ENCODE measurements at places on chromosomes 3 and 15. TPM values are rescaled to one million over a fixed set of nuclear protein-coding genes. Genes with fewer than 3 reads are reported as not detected.

Gene CYP1A2
- not detected for total RNA-seq

Gene IGSF11
- 1.8 TPM for total RNA-seq

Gene CLEC3B
- total RNA-seq, result not detected

Gene SPSB4
- 25.9 TPM for total RNA-seq

Gene FETUB
- not detected for total RNA-seq

GRCh38 chr3:114178770-114179368 is at the start of gene DRD3:
Gene DRD3, minus strand, starts transcription at chr3:114179052. Its CDS starts 7,060 bp downstream, at chr3:114171992.
- H3K4me1 ChIP-seq, result peaks cover 46% of the 10 kb centered on the region
- no peaks in the 10 kb centered on the region for H3K36me3 ChIP-seq
- no peak within 1 kb of the TSS for H3K27ac ChIP-seq
- DNase-seq, result peak; percentile 92

DNA sequence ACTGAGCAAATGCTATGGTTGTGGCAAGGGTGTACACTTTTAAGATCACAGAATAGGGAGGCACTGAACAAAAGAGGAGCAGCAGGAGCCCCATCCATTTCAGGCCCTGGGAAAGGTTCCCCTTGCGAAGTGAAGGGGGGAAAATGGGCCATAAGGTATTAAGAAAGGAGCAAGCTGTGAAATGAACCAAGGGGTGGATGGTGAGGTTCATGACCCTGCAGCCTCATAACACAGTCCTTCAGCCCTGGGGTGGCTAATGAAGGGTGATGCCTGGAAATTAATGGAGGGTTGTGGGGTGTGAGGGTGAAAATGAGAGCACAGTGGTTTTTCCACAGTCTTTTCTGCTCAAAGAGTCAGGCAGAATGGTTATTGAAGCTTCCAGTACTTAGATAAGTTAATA is 150.1 kb downstream of the PDZRN3 start:
- no peak for DNase-seq
- no peak overlapping the region for H3K27ac ChIP-seq
- H3K4me1 ChIP-seq, result peaks cover 3% of the 10 kb centered on the region
- H3K27me3 ChIP-seq, result no peaks in the 10 kb centered on the region

GRCh38 chr3:105970283-105970682 is 101.5 kb upstream of the CBLB start:
- no peak for DNase-seq
- no peaks in the 10 kb centered on the region for H3K27me3 ChIP-seq
- no peaks in the 10 kb centered on the region for H3K4me1 ChIP-seq

DNA sequence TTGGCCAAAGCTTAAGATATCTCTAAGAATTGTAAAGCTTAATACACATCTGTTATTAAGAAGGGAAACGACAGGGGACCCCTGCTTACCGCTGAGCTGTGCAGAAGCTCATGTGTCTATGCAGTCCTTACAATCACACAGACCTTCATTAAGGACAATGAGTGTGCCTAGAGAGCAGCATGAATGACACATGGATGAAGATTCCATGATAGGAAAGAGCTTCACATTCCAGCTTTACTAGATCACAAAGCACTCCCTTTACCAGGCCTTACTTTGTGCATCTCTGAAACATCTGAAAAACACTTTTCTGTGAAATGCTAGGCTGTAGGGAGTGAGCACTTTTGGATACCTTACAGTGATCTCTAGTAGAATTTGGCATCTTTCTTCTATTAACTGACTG is 32.0 kb downstream of the RNF168 start:
- no peaks in the 10 kb centered on the region for H3K27me3 ChIP-seq
- no peak overlapping the region for H3K4me3 ChIP-seq
- no peak overlapping the region for H3K27ac ChIP-seq
- peaks cover 33% of the 10 kb centered on the region for H3K36me3 ChIP-seq
- no peak for DNase-seq
- no peaks in the 10 kb centered on the region for H3K4me1 ChIP-seq

DNA sequence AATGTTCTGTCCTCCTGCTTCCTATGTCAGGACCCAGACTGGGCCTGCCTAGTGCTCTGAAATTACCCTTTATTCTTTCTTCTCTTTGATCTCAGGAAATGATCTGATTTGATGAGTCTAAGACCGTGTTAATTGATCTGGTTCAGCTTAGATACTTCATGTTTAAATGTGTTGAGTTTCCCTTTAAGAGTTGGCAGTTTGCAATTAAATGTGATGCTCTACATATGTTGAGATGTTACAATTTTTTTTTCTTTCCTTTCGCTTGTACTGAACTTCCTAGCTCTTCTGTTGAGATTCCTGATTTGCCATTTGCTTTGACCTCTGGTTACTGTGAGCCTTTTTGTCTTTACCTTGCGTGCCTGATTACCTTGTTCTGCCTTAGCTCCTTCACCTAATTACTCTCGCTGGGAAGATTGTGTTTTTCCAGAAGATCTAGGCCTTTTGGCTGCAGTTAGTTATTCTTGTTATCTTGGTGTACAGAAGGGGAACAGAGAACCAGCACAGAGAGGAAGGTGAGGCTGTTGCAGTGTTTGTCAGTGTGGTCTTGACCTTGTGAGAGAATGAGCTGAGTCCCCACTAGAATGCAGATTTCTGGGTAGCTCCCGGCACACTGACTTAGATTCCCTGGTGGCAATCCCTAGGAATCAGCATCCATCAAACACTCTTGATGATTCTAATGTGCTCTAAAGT is 203.6 kb downstream of the EDEM1 start:
- no peak overlapping the region for H3K4me3 ChIP-seq
- no peaks in the 10 kb centered on the region for H3K36me3 ChIP-seq
- H3K4me1 ChIP-seq, result no peaks in the 10 kb centered on the region
- no peak for DNase-seq
- H3K27me3 ChIP-seq, result no peaks in the 10 kb centered on the region
- H3K27ac ChIP-seq, result no peak overlapping the region

Measured in GM23338 (cell line).